ENCODE measurements at places on chromosomes 3 and 15.

- H3K4me1 ChIP-seq: peaks cover 51% of the 10 kb centered on the region
- H3K27ac ChIP-seq: peak overlapping the region; percentile 73
- no peak for DNase-seq
- H3K36me3 ChIP-seq: peaks cover 3% of the 10 kb centered on the region
- H3K27me3 ChIP-seq: peaks cover 3% of the 10 kb centered on the region
Observed at GRCh38 chr3:153315781-153316180, 153.8 kb downstream of the RAP2B start.

DNA sequence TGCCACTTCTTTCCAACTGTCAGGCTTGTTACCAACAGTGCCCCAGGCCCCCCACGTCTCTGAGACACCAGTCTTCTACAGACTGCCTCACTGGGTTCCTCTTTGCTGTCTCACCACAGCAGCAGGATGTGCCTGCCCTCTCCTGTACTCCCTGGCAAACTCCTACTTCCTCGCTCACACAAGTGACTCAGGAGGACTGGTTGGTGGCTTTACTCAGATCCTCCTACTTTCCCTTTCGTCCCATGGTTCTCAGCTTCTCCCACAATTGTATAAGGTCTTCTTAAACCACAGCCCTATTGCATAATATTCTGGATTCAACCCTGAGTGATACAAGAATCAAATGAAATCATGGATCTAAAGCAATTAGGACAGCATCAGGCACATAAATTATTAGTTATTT, 246.6 kb upstream of the PROK2 start:
- H3K27ac ChIP-seq: no peak overlapping the region
- H3K27me3 ChIP-seq: peaks cover 22% of the 10 kb centered on the region
- H3K4me1 ChIP-seq: no peaks in the 10 kb centered on the region
- no peaks in the 10 kb centered on the region for H3K36me3 ChIP-seq
- H3K4me3 ChIP-seq: no peak overlapping the region
- no peak for DNase-seq

DNA sequence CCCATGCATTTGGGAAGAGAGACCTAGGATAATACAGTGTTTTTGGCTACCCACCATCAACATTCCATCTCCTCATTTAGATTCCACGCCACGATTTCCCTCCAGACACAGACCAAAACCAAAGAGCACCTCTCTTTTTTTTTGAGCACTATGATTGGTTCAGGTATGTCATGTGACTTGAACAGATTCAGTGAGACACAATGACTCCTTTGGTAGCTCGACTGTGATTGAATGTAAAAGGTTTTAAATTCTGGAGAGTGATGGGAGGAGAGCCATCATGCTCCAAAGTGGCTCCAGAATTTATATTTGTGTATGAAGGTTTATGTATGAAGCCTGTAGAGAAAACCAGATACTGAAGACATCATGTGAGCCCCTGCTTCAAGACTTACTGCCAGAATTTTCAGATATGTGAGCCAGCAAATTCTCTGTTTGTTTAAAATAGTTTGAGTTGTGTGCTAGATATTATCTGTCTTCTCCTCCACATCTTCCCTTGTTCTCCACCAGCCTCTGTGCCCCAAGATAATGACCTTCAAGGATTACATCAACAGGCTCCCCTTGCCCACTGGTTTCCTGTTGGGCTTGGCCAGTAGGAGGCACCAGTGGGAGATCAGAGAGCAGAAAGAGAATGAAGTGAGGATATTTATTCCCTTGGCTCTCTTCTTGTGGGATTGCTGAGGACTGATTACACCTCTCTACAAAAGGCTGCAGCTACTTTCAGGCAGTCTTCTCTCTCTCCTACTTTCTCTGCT, 12.5 kb downstream of the MYD88 start:
- DNase-seq: no peak
- H3K4me1 ChIP-seq: no peaks in the 10 kb centered on the region
- peaks cover 3% of the 10 kb centered on the region for H3K27me3 ChIP-seq
- H3K36me3 ChIP-seq: peaks cover 2% of the 10 kb centered on the region
- no peak overlapping the region for H3K4me3 ChIP-seq

- no peak for DNase-seq
- no peak overlapping the region for H3K27ac ChIP-seq
- H3K36me3 ChIP-seq: peaks cover 3% of the 10 kb centered on the region
- peaks cover 38% of the 10 kb centered on the region for H3K4me1 ChIP-seq
Observed at GRCh38 chr3:13574083-13574797, 25.3 kb downstream of the FBLN2 start.

- DNase-seq: no peak
- no peaks in the 10 kb centered on the region for H3K27me3 ChIP-seq
- H3K4me1 ChIP-seq: no peaks in the 10 kb centered on the region
- H3K4me3 ChIP-seq: no peak overlapping the region
- H3K36me3 ChIP-seq: no peaks in the 10 kb centered on the region
Observed at GRCh38 chr15:86796521-86796920, 716.9 kb downstream of the AGBL1 start.

GRCh38 chr3:159721324-159721723, 267.3 kb upstream of the IL12A start:
- H3K4me1 ChIP-seq: no peaks in the 10 kb centered on the region
- no peak for DNase-seq
- H3K27me3 ChIP-seq: no peaks in the 10 kb centered on the region
- no peak overlapping the region for H3K27ac ChIP-seq
- no peak overlapping the region for H3K4me3 ChIP-seq

GRCh38 chr3:119222391-119222790, 18.3 kb downstream of the B4GALT4 start:
- H3K27ac ChIP-seq: no peak overlapping the region
- no peaks in the 10 kb centered on the region for H3K27me3 ChIP-seq
- H3K4me1 ChIP-seq: no peaks in the 10 kb centered on the region

GRCh38 chr15:41782371-41783282, 8.3 kb downstream of the MAPKBP1 start:
- no peaks in the 10 kb centered on the region for H3K27me3 ChIP-seq
- H3K27ac ChIP-seq: no peak overlapping the region
- peaks cover 30% of the 10 kb centered on the region for H3K4me1 ChIP-seq
- peaks cover 4% of the 10 kb centered on the region for H3K36me3 ChIP-seq
- no peak for DNase-seq

DNA sequence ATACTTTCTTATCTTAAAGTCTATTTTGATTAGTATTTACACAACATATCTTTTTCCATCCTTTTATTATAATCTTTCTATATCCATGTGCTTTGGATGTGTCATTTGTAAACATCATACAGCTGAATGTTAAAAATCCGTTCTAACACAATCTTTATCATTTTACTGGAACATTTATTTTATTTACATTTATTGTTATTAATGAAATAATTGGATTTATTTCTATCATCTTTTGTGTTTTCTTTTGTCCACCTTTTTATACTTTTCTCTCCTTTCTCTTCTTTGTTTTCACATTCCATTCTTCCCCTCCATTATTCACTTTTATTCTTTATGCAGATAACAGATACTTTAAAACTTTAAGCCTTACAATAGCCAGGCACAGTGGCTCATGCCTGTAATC, 34.7 kb upstream of the CTDSPL start:
- H3K27ac ChIP-seq: no peak overlapping the region
- no peak overlapping the region for H3K4me3 ChIP-seq
- H3K36me3 ChIP-seq: peaks cover 28% of the 10 kb centered on the region
- no peaks in the 10 kb centered on the region for H3K4me1 ChIP-seq

GRCh38 chr15:42273900-42274701, 868 bp upstream of the TMEM87A start:
- H3K36me3 ChIP-seq: peaks cover 8% of the 10 kb centered on the region
- H3K4me1 ChIP-seq: peaks cover 43% of the 10 kb centered on the region
- H3K27ac ChIP-seq: peak overlapping the region; percentile 100
- no peaks in the 10 kb centered on the region for H3K27me3 ChIP-seq

DNA sequence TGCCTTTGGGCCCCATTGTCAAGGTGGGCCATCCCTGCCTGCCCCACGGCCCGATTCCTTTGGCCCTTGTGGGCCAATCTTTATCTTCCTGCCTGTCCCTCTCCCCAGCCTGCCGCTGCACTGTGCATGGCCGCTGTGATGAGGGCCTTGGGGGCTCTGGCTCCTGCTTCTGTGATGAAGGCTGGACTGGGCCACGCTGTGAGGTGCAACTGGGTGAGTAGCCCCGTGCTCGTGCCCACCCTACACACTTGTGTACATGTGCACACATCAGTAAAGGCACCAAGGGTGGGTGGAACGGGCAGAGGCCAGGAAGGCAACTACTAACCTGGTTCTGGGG, 12.2 kb downstream of the NT5DC2 start:
- no peak overlapping the region for H3K27ac ChIP-seq
- H3K27me3 ChIP-seq: no peaks in the 10 kb centered on the region
- peaks cover 3% of the 10 kb centered on the region for H3K4me1 ChIP-seq
- DNase-seq: no peak
- H3K4me3 ChIP-seq: no peak overlapping the region

- no peaks in the 10 kb centered on the region for H3K4me1 ChIP-seq
- H3K27ac ChIP-seq: no peak overlapping the region
- no peak overlapping the region for H3K4me3 ChIP-seq
- no peak for DNase-seq
- peaks cover 10% of the 10 kb centered on the region for H3K27me3 ChIP-seq
- H3K36me3 ChIP-seq: no peaks in the 10 kb centered on the region
Observed at GRCh38 chr3:127209840-127210653, 17.1 kb downstream of the PRR23E start.

GRCh38 chr3:192855434-192855833, 62.2 kb downstream of the MB21D2 start:
- H3K27me3 ChIP-seq: no peaks in the 10 kb centered on the region
- peaks cover 2% of the 10 kb centered on the region for H3K36me3 ChIP-seq
- H3K4me3 ChIP-seq: no peak overlapping the region
- DNase-seq: no peak
- peaks cover 18% of the 10 kb centered on the region for H3K4me1 ChIP-seq

- H3K4me1 ChIP-seq: no peaks in the 10 kb centered on the region
- H3K4me3 ChIP-seq: no peak overlapping the region
- DNase-seq: no peak
- no peaks in the 10 kb centered on the region for H3K36me3 ChIP-seq
- H3K27me3 ChIP-seq: no peaks in the 10 kb centered on the region
Observed at GRCh38 chr3:155166441-155166840, 86.3 kb downstream of the MME start.

GRCh38 chr3:169627073-169627472, 36.4 kb downstream of the MECOM start:
- H3K36me3 ChIP-seq: no peaks in the 10 kb centered on the region
- H3K4me1 ChIP-seq: no peaks in the 10 kb centered on the region
- no peak overlapping the region for H3K4me3 ChIP-seq
- H3K27ac ChIP-seq: no peak overlapping the region

GRCh38 chr15:23877502-23878412, 190.7 kb upstream of the NDN start:
- H3K27me3 ChIP-seq: no peaks in the 10 kb centered on the region
- H3K4me1 ChIP-seq: no peaks in the 10 kb centered on the region
- H3K36me3 ChIP-seq: no peaks in the 10 kb centered on the region
- no peak for DNase-seq
- H3K27ac ChIP-seq: no peak overlapping the region
- no peak overlapping the region for H3K4me3 ChIP-seq

- no peak for DNase-seq
- H3K4me1 ChIP-seq: peaks cover 1% of the 10 kb centered on the region
- H3K36me3 ChIP-seq: peaks cover 42% of the 10 kb centered on the region
Observed at GRCh38 chr15:34259566-34259965, 34.8 kb downstream of the EMC4 start.

- peaks cover 19% of the 10 kb centered on the region for H3K27me3 ChIP-seq
- no peaks in the 10 kb centered on the region for H3K4me1 ChIP-seq
- DNase-seq: no peak
Observed at GRCh38 chr15:42092398-42093318, 1.7 kb downstream of the PLA2G4D start.

DNA sequence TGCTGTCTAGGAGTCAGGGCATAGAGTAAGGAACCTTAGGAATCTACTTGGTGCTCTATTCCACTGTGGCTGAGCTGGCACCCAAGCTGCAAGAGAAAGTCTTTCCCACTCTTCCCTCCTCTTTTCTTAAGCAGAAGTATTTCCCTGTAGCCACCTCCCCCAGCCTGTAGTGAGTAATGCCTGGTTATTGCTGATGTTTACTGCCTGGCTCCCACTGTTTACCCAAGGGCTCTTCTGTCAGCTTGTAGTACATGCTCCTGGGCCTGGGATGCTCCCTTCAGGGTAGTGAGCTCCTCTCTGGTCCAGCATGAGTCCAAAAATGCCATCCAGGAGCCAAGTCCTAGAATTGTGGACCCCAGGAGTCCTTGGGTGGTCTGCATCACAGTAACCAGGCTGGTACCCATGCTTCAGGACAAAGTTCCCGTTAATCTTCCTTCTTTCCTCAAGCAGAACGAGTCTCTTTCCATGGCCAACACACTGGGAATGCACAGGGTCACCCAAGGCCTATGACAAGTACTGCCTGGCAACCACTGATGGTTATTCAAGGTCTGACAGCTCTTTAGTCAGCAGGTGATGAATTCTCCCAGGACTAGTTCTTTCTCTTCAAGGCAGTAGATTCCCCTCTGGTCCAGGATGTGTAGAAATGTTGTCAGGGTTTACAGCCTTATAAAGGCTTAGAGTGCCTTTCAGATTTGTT, 17.6 kb downstream of the GALK2 start:
- H3K4me1 ChIP-seq: no peaks in the 10 kb centered on the region
- no peak overlapping the region for H3K27ac ChIP-seq
- DNase-seq: no peak

GRCh38 chr3:131944676-131945075, 90.1 kb downstream of the CPNE4 start:
- H3K27me3 ChIP-seq: peaks cover 5% of the 10 kb centered on the region
- no peaks in the 10 kb centered on the region for H3K4me1 ChIP-seq
- H3K27ac ChIP-seq: no peak overlapping the region
- DNase-seq: no peak
- H3K36me3 ChIP-seq: no peaks in the 10 kb centered on the region

DNA sequence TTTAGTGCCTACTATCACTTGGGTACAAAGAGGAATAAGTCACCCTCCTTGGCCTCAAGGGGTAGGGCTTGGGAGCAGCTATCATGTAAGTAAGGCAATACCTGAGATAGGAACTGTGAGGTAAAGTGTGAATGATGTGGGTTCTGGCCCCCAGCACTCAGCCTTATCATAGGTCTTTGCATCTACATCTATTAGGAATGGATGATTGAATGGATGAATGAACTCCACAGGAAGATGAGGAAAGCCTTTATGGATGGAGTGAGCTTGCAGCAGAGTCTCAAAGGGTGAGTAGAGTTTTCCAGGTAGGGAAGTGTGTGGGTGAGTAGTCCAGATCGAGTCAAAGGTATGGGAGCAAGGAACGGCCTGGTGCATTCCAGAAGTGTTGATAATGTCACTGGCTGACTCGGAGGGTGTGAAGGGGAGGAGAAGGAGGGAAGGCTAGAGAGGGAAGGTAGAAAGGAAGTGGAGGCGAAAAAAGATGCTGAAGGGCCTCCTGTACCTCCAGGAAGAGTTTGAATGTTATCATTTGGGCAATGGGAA, 13.1 kb upstream of the ABHD2 start:
- H3K27ac ChIP-seq: no peak overlapping the region
- no peak overlapping the region for H3K4me3 ChIP-seq
- peaks cover 25% of the 10 kb centered on the region for H3K27me3 ChIP-seq
- no peak for DNase-seq
- H3K36me3 ChIP-seq: no peaks in the 10 kb centered on the region
- H3K4me1 ChIP-seq: no peaks in the 10 kb centered on the region

- no peak for DNase-seq
- peaks cover 17% of the 10 kb centered on the region for H3K36me3 ChIP-seq
- H3K4me3 ChIP-seq: no peak overlapping the region
- no peaks in the 10 kb centered on the region for H3K27me3 ChIP-seq
- H3K27ac ChIP-seq: no peak overlapping the region
Observed at GRCh38 chr3:56677286-56677685, 5.8 kb downstream of the TASOR start.

GRCh38 chr3:27671101-27671500, 51.0 kb downstream of the EOMES start:
- no peak overlapping the region for H3K4me3 ChIP-seq
- H3K36me3 ChIP-seq: no peaks in the 10 kb centered on the region
- H3K27me3 ChIP-seq: no peaks in the 10 kb centered on the region
- peaks cover 25% of the 10 kb centered on the region for H3K4me1 ChIP-seq
- no peak overlapping the region for H3K27ac ChIP-seq

GRCh38 chr3:42661593-42662022, 8.1 kb downstream of the ZBTB47 start:
- no peaks in the 10 kb centered on the region for H3K27me3 ChIP-seq
- no peaks in the 10 kb centered on the region for H3K4me1 ChIP-seq
- DNase-seq: no peak
- no peak overlapping the region for H3K4me3 ChIP-seq
